Activated T-helper 17 cell treated with anti-CD3 and anti-CD28 coated beads, Interleukin-2, amount 50 U/mL, for 72 hours (primary cell): ENCODE measurements at places on chromosomes 7 and 10. TPM values are rescaled to one million over a fixed set of nuclear protein-coding genes. Genes with fewer than 3 reads are reported as not detected.

SH2B2 gene
- total RNA-seq: 1.7 TPM

DNA sequence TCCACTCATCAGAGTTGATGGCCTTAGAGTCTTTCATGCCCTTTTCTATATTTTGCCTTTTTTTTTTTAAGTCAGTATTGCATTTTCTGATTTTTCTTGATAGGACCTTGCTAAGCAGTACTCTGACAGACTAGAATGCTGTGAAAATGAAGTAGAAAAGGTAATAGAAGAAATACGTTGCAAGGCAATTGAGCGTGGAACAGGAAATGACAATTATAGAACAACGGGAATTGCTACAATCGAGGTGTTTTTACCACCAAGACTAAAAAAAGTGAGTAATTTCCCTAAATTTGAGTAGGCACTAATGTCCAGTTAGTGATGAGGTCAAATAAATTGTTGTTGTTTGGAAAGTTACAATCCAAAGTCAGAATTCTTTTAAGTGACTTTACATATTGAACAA lies 7.4 kb downstream of the NUB1 start:
- ATAC-seq: no peak

DNA sequence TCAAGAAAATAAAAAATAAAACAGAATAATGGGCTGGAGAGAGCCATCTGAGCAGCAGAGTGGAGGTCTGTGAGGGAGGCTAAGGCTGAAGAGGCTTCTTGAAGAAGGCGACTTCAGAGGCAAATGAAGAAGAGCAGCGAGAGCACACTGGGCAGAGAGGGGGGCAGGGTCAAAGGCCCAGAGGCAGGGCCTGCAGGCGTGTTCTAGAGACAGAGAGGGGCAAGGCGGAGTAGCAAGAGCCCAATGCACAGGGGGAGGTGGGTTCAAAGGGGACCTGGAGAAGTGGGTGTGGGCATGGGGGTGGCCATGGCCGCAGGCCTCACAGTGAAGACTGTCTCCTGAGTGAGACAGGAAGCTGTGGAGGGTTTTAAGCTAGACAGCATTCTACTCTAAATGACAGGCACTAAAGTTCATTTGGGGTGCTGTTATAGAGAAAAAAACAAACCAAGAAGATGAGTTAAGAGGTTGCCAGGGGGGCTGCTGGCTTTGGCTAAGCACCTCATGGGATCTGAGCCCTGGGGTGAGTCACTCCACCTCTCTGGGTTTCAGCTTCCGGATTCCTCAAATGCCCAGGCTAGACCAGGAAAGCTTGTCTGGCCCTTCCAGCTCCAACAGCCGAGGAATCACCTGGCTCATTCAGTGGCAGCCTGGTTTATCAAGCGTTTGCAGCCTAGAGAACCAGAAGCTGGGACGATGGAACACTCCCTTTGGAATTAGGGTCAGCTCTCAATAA lies 81.7 kb downstream of the DLG5 start:
- no peak for ATAC-seq

DNA sequence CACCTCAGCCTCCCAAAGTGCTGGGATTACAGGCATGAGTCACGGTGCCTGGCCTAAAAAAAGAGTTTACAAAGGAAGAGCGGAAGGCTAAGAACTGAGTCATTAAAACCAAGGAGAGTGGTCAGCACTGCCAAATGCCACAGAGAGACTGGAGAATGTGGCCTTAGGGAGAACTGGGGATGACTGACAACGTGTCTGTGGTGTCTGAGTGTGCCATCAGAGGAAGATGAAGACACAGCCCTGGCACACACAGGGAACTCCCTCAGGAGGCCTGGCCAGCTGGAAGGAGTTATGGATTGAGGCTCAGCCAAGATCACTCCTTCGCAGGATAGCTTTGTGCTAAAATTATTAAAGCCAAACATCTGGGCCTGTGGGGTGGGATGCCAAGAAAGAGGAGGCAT lies 3.9 kb upstream of the INA start:
- no peak for ATAC-seq

PLAU gene
- 0.67 TPM for total RNA-seq
